Activated naive CD8-positive, alpha-beta T cell treated with anti-CD3 and anti-CD28 coated beads for 36 hours (primary cell): ENCODE measurements at places on chromosomes 7 and 10. TPM values are rescaled to one million over a fixed set of nuclear protein-coding genes. Genes with fewer than 3 reads are reported as not detected.

FOXI2 gene
- total RNA-seq = not detected

PON1 gene
- not detected for total RNA-seq

WIPF3 gene
- total RNA-seq = not detected

NRG3 gene
- not detected for total RNA-seq

LOXL4 gene
- total RNA-seq = not detected

WDFY4 gene
- 1.2 TPM for total RNA-seq

RET gene
- not detected for total RNA-seq

PTPRZ1 gene
- total RNA-seq = not detected

NRP1 gene
- 0.44 TPM for total RNA-seq

NKX1-2 gene
- total RNA-seq = not detected

TBATA gene
- not detected for total RNA-seq

CTTNBP2 gene
- not detected for total RNA-seq

ARHGAP22 gene
- total RNA-seq = not detected

GPR15LG gene
- not detected for total RNA-seq

TBC1D12 gene
- total RNA-seq = 0.70 TPM

MACROH2A2 gene
- total RNA-seq = 4.8 TPM

TRPV5 gene
- total RNA-seq = not detected

ZFAND4 gene
- total RNA-seq = 11.3 TPM

GPR26 gene
- not detected for total RNA-seq

GSAP gene
- total RNA-seq = 1.7 TPM

COL13A1 gene
- total RNA-seq = not detected

VSTM2A gene
- not detected for total RNA-seq

OPN4 gene
- total RNA-seq = not detected

AKR1C3 gene
- total RNA-seq = 0.87 TPM

KEL gene
- 0.16 TPM for total RNA-seq

ODAD2 gene
- total RNA-seq = 0.62 TPM

ABCC2 gene
- total RNA-seq = 0.70 TPM

PSPH gene
- 38.3 TPM for total RNA-seq

SPDYE5 gene
- not detected for total RNA-seq

GPC2 gene
- 3.9 TPM for total RNA-seq

METTL27 gene
- total RNA-seq = 0.23 TPM

ACTR3C gene
- 2.8 TPM for total RNA-seq

MAGI2 gene
- total RNA-seq = 0.31 TPM

SCD gene
- 231 TPM for total RNA-seq

TDRD1 gene
- 0.21 TPM for total RNA-seq

CNTNAP2 gene
- 0.22 TPM for total RNA-seq
